ENCODE measurements at places on chromosomes 13 and 19. TPM values are rescaled to one million over a fixed set of nuclear protein-coding genes. Genes with fewer than 3 reads are reported as not detected.

- DNase-seq: no peak
- H3K27ac ChIP-seq: no peak overlapping the region
- H3K4me3 ChIP-seq: no peak overlapping the region
- no peaks in the 10 kb centered on the region for H3K36me3 ChIP-seq
- H3K27me3 ChIP-seq: no peaks in the 10 kb centered on the region
Measured at GRCh38 chr19:12705654-12706331, 9.4 kb upstream of the FBXW9 start.

DNA sequence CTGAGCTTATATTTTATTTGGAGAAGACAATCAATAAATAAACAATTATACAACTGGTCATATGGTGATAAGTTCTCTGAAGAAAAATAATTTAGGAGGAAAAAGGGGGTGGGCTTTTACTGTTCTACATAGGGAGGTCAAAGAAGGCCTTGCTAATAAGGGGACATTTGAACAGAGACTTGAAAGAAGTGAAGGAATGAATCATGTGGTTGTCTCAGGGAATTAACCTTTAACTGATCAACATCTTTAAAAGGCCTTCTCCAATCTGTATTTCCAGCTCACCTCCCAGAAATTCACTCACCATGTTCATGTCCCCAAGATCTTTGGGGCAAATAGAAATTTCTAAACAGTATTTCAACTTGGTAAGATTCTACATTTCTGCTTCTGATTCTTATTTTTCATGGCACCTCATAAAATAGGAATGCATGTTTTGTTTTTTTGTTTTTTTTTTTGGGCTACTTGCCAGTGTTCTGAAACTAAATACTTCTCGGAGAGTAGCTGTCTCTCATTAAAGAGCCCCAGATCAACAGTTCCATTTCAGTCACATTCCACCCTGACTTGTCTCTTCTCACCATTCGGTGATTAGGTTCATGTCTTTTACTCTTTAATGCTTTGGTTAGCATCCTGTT is 19.2 kb upstream of the LPAR6 start:
- H3K27me3 ChIP-seq: no peaks in the 10 kb centered on the region
- peak overlapping the region; percentile 63 for H3K27ac ChIP-seq
- no peaks in the 10 kb centered on the region for H3K36me3 ChIP-seq
- no peak overlapping the region for H3K4me3 ChIP-seq
- H3K4me1 ChIP-seq: peaks cover 41% of the 10 kb centered on the region
- no peak for DNase-seq

DNA sequence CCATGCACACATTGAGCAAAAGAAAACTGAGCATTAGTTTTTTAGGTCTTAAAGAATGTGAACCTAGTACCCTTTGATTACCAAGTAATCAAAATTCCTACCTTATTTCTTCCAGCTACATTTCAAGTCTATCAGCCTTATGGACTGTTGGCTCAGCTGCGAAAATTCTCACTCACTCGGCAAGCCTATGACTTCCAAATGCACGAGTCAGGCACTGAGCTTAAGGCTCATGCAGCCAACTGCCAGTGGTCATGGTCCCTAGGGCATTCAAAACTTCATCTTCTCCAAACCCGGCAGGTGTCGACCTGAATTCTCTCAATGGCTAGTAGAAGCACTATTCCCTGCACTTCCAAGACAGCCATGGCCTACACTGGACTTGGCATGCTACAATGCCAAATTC is 41.2 kb downstream of the RUBCNL start:
- H3K27ac ChIP-seq: no peak overlapping the region
- no peaks in the 10 kb centered on the region for H3K4me1 ChIP-seq
- no peaks in the 10 kb centered on the region for H3K36me3 ChIP-seq
- H3K27me3 ChIP-seq: no peaks in the 10 kb centered on the region
- DNase-seq: no peak

DNA sequence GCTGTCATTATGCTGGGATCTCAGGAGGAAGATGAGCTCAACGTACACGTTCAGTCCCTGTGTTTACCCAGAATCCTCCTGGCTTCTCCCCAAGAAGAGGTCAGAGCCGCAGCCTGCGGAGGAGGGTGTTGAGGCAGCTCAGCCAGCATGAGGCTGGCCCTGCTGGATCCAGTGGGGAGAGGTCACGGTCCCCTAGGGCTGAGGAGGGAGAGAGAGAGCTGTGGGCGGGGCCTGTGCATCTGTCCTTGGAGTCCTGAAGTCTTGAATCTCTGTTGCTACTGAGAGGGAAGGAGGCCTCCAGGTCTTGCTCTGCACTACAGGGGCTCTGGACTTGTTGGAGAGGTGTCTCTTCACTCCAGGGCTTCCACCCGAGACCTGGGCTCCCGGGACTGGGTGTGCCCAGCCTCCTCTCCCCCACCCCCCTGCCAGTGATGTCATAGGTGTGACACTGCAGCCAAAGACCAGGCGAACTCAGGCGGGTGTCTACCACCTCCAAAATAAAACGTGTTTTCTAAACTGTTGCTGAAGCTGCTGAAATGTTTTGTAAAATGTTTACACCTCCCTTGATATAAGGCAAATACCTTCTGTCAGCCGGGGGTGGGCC is 77.9 kb upstream of the KCTD15 start:
- no peaks in the 10 kb centered on the region for H3K4me1 ChIP-seq
- DNase-seq: no peak
- H3K27me3 ChIP-seq: no peaks in the 10 kb centered on the region

GRCh38 chr19:19342086-19343015 is 21.7 kb downstream of the MAU2 start:
- H3K27ac ChIP-seq: no peak overlapping the region
- peaks cover 2% of the 10 kb centered on the region for H3K36me3 ChIP-seq
- H3K4me1 ChIP-seq: no peaks in the 10 kb centered on the region
- DNase-seq: peak; percentile 70
- H3K4me3 ChIP-seq: no peak overlapping the region
- H3K27me3 ChIP-seq: no peaks in the 10 kb centered on the region

- peak overlapping the region; percentile 94 for H3K27ac ChIP-seq
- no peaks in the 10 kb centered on the region for H3K27me3 ChIP-seq
- H3K4me1 ChIP-seq: peaks cover 9% of the 10 kb centered on the region
- H3K4me3 ChIP-seq: peak overlapping the region; percentile 90
- no peak for DNase-seq
Measured at GRCh38 chr19:12295191-12295590, 508 bp upstream of the ZNF44 start.

- H3K27ac ChIP-seq: no peak overlapping the region
- no peaks in the 10 kb centered on the region for H3K27me3 ChIP-seq
- H3K36me3 ChIP-seq: no peaks in the 10 kb centered on the region
Measured at GRCh38 chr13:29782798-29783197, 67.6 kb downstream of the UBL3 start.

DNA sequence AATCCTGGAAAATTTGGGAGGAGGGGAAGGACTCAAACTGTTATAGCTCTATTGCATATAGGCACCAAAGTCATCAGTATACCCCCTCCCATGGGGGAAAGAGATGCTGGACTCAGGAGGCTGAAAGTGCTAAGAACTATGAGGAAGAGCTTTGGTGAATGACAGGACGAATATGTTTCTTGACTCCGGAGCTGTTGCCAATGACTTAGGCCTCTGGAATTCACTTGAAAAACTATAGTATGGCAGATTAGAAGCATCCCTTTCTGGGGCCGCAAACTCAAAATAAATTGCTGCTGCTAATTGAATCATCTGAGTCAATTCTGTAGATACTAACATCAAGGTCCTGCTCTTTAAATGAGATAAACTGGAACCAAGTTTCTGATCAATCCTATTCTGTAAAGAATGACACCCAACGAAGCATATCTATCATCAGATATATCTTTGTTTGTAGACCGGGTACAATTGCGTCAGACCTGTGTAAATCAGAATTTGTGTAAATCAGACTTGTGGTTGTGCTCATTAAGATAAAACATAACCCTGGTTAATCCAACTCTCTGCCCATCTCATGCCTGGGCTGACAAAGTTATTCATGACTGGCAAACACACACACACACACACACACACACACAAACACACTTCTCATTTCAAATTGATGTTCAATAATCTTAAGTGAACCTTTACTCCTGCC is 1793.8 kb upstream of the PCDH20 start:
- no peak overlapping the region for H3K27ac ChIP-seq
- H3K36me3 ChIP-seq: no peaks in the 10 kb centered on the region
- no peaks in the 10 kb centered on the region for H3K27me3 ChIP-seq
- no peak for DNase-seq
- H3K4me3 ChIP-seq: no peak overlapping the region
- no peaks in the 10 kb centered on the region for H3K4me1 ChIP-seq

DNA sequence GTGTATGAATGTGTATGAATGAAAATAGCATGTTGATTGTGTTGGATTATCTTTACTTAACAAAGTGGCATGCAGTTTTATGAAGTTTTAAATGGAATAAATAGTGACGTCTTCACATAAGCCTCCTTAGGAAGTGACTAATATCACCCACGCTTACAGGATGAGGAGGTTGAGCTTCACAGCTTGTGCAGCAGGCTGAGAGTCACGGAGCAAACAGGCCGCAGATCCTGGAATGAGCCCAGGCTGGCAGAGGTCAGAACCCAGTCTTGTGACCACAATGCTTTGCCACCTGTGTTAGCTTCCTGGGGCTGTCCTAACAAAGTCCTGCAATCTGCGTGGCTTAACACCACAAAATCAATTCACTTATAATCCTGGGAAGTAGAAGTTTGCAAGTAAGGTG is 20.8 kb downstream of the LAIR2 start:
- no peaks in the 10 kb centered on the region for H3K4me1 ChIP-seq
- DNase-seq: no peak
- no peak overlapping the region for H3K4me3 ChIP-seq
- H3K36me3 ChIP-seq: no peaks in the 10 kb centered on the region
- H3K27me3 ChIP-seq: no peaks in the 10 kb centered on the region

DNA sequence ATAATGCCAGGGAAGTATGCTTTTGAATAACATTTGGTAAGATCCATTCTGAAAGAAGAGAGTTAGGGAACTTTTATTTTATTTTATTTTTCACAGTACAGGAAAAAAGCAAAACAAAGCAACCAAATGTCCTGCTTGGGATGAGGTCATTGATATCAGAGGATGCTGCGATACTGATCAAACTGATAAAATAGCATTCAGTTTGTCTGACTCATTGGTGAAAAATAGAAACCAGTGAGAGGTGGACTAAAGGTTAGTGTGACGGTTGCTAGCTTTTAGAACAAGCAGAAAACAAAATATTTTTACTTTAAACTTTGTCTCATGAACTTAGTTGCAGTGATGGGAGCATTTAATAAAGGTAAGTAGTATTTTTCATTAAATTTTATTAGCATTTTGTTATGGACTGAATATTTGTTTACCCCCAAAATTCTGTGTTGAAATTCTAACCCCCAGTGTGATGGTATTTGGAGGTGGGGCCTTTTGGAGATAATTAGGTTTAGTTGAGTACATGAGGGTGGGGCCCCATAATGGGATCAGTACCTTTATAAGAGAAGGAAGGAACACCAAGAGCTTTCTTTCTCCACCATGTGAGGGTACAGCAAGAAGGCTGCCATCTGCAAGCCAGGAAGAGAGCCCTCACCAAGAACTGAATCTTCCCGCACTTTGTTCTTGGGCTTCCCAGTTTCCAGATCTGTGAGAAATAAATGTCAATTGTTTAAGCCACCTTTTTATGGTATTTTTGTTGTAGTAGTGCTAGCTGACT is 37.3 kb downstream of the ITGBL1 start:
- no peak for DNase-seq
- no peaks in the 10 kb centered on the region for H3K27me3 ChIP-seq
- no peaks in the 10 kb centered on the region for H3K4me1 ChIP-seq
- H3K27ac ChIP-seq: no peak overlapping the region

- no peak for DNase-seq
- no peaks in the 10 kb centered on the region for H3K36me3 ChIP-seq
- H3K4me3 ChIP-seq: no peak overlapping the region
- no peak overlapping the region for H3K27ac ChIP-seq
Measured at GRCh38 chr19:50568728-50569698, 778 bp upstream of the LRRC4B start.

DNA sequence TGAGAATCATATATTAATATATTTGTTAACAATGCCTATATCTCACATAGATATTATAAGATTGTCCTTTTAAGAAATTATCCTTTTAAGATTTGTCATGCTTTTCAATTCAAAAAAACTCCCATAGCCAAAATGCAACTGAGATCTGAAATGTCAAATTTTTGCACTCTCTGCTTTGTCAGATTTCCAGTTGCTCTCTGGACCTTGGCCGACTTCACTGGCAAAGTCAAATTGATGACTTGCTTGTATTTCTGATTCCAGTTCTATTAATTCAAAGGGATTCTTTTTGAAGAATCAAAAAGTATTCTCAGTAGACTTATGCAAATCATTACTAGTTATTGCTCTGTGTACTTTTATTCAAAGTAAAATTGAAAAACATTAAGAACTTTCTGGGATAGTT is 101.2 kb upstream of the SCEL start:
- H3K36me3 ChIP-seq: no peaks in the 10 kb centered on the region
- DNase-seq: no peak
- no peaks in the 10 kb centered on the region for H3K4me1 ChIP-seq
- no peak overlapping the region for H3K27ac ChIP-seq
- H3K4me3 ChIP-seq: no peak overlapping the region

GRCh38 chr13:53648673-53649072 is 620.1 kb downstream of the OLFM4 start:
- no peak overlapping the region for H3K27ac ChIP-seq
- DNase-seq: no peak
- H3K4me1 ChIP-seq: no peaks in the 10 kb centered on the region
- no peaks in the 10 kb centered on the region for H3K36me3 ChIP-seq

DNA sequence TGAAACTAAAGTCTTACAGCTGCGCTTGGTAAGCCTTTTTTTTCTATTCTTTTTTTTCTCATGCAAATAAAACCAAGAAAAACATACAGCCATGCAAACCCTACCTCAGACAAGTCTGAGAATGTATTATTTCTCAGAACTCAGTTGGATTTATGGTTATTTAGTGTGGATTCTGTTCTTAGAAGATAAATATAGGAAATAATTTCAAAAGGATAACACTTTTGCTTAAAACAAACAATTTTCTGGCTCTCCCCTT is 40.7 kb upstream of the TNFSF11 start:
- no peak for DNase-seq
- no peak overlapping the region for H3K27ac ChIP-seq
- no peaks in the 10 kb centered on the region for H3K36me3 ChIP-seq
- H3K27me3 ChIP-seq: no peaks in the 10 kb centered on the region
- H3K4me3 ChIP-seq: no peak overlapping the region

- no peaks in the 10 kb centered on the region for H3K36me3 ChIP-seq
- H3K27ac ChIP-seq: no peak overlapping the region
- H3K4me1 ChIP-seq: no peaks in the 10 kb centered on the region
- no peak for DNase-seq
- H3K4me3 ChIP-seq: no peak overlapping the region
Measured at GRCh38 chr13:76379341-76380105, 506.7 kb downstream of the KCTD12 start.

DNA sequence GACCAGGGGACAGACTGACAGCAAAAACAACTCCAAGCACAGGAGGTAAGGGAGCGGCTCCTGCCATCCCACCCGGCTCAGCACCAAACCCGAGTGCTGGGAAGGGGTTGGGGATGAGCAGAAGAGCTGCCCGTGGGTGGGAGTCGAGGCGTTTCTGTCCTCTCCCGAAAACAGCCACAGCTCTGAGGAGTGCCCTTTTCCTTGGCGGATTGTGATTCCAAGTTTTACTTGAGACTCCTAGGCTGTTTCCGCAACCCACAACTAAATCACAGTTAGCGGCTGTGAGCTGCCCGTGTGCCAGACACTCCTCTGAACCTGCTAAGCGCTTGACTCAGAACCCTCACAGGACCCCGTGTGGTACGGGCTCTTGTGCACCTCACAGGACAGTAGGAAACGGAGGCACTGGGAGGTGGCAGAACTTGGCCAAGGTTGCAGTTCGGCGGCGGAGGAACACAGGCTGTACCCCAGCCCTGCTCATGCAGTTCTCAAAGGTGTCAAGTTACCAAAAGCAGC is 21.4 kb downstream of the CFAP97D2 start:
- no peaks in the 10 kb centered on the region for H3K4me1 ChIP-seq
- DNase-seq: no peak
- H3K4me3 ChIP-seq: no peak overlapping the region
- H3K27ac ChIP-seq: no peak overlapping the region

The CYP4F12 gene
- total RNA-seq: 1.2 TPM

The CEACAM7 gene
- total RNA-seq: not detected

The SCAF1 gene
- total RNA-seq: 13.7 TPM

The KCNRG gene
- total RNA-seq: not detected

The RFPL4A gene
- not detected for total RNA-seq

All from gastrocnemius medialis (tissue), 4 donors.